ENCODE measurements at places on chromosomes 12 and 14.

DNA sequence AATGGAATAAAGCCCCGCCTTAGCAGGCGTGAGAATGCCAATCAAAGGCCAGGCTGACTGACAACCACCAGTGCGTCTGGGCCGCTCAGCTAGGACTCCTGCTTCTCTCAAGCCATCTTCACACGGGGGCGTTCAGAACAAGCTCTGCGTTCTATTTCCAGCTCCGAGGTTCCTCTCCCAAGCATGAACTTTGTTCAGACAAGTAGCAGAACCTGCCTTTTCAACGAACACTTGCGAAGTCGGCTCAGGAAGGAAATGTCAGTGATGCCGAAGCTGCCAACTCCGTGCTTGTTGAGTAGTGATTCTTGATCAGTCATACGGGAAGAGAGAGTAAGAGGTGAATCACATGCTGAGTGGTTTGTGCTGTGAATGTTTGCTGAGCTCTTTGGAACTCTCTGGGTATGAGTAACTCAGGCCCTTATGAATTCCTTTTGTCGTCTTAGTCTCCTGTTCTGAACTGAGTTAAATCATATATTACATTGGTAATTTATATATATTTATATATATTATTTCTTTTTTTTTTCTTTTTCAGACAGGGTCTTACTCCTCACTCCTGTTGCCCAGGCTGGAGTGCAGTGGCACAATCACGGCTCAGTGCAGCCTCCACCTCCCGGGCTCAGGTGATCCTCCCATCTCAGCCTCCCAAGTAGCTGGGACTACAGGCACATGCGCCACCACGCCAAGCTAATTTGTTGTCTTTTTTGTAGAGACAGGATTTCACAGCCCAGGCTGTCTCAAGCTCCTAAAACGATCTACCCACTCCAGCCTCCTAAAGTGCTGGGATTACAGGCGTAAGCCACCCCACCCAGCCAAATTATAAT lies 29.4 kb upstream of the BCL7A start:
- no peak overlapping the region for H3K4me3 ChIP-seq
- peaks cover 21% of the 10 kb centered on the region for H3K4me1 ChIP-seq
- H3K27ac ChIP-seq, result peak overlapping the region; percentile 87
- no peaks in the 10 kb centered on the region for H3K27me3 ChIP-seq

DNA sequence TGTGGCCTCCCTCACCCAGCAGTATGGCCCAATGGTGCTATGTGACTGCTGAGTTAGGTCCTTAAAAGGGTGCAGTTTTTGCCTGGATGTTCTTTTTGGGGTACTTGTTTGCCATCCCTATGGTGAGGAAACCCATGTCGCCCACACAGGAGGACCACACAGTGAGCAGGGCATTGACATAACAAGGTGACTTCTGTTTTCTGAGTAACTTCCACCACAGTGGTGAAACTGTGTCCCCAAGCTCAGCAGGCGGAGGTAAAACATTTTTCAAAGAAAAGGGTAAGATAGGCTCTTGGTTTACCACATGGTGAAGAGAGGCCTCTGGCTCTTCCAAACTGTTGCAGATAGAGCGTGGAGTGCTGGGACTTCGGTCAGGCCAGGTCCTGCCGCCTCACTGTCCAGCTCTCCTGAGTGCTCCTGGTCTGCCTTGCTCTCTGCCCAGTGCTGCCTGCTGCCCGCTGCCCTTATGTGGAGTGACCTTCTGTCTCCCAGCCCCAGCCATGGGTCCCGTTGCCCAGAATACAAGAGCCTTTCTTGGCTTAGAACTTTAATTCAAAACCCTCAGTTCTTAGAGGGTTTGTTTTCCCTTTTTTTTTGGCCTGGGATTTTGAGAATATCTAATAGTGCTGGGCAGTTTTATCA lies 54.0 kb downstream of the TRAF3 start:
- peaks cover 31% of the 10 kb centered on the region for H3K36me3 ChIP-seq
- no peak overlapping the region for H3K4me3 ChIP-seq
- no peak overlapping the region for H3K27ac ChIP-seq

GRCh38 chr12:23028158-23028802 lies 403.3 kb downstream of the ETNK1 start:
- H3K36me3 ChIP-seq, result no peaks in the 10 kb centered on the region
- no peak overlapping the region for H3K4me3 ChIP-seq
- no peak for DNase-seq

DNA sequence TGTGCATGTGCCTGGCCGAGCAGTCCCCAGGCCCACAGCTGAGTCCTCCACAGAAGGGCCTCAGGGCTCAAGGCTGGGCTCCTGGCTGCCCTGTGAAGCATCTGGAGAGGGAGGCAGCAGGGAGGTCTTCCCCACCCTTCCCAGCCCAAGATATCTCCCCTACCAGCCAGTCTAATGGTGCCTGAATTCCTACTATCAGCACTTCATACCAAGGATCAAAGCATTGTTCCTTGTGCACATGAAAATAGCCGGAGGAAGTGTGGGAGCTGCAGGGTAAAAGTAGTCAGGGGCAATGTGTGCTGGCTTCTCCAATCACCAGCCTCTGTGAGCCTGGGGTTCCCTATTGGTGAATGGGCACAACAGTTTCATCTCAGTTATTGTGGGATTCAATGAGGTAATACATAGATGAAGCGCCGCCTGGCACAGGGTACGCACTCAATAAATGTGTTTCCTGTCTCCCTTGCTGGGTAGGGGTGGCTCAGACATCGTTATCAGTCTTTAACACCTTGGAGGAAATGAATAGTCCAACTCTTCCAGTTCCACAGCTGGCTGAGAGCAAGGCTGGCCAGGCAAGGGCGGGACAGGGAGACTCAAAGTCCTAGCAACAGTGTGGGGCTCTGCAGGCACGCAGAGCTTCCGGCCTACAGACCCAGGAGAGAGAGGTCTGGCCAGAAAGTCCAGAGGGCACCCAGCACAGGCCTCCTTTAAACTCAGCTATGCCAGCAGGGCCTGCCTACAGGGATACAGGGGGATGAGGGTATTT lies 39.1 kb upstream of the PNMA1 start:
- H3K4me3 ChIP-seq, result no peak overlapping the region
- H3K4me1 ChIP-seq, result peaks cover 87% of the 10 kb centered on the region
- no peak for DNase-seq
- no peaks in the 10 kb centered on the region for H3K27me3 ChIP-seq

GRCh38 chr12:53230108-53230845 lies 1.7 kb downstream of the RARG start:
- H3K36me3 ChIP-seq, result peaks cover 11% of the 10 kb centered on the region
- H3K27me3 ChIP-seq, result no peaks in the 10 kb centered on the region
- H3K4me3 ChIP-seq, result peak overlapping the region; percentile 78
- DNase-seq, result no peak
